ENCODE measurements at places on chromosomes 2 and 18.

DNA sequence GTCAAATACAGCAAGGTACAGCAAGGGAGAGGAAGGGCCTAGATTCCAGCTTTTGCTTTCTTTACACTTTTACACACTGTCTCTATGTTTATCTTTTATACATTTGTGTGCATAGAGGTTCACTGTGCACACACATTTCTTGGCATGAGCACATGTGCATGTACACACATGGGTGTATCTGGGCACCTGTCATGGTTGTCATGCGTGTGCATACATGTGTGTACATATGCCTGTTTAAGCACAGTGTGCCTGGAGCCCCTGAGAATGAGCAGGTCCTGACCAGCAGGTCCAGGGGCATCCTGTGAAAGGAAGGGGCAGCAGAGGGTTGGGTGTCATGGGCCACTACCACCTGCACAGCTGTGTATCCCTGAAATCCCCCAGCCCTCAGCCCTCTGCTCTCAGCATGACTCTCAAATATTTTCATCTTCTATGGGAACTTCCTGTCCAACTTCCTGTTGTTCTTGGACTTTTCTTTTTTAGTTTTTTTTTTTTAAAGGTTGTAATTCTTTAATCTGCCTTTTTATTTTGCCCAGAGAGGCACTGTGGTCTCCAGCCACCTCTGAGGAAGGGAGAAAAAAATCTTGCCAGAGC lies 97.0 kb upstream of the EPAS1 start:
- DNase-seq: no peak

GRCh38 chr2:50489092-50489491 lies 542.8 kb downstream of the NRXN1 start:
- no peak for DNase-seq

DNA sequence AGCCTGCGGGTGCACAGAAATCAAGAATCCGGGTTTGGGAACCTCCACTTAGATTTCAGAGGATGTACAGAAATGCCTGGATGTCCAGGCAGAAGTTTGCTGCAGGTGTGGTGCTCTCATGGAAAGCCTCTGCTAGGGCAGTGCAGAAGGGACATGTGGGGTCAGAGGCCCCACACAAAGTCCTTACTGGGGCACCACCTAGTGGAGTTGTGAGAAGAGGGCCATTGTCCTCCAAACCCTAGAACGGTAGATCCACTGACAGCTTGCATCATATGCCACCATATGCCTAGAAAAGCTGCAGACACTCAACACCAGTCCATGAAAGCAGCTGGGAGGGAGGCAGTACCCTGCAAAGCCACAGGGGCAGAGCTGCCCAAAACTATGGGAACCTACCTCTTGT lies 833.0 kb downstream of the TMEM182 start:
- DNase-seq: no peak

- no peak for DNase-seq
Observed at GRCh38 chr2:72917877-72918553, 696 bp downstream of the EMX1 start.

DNA sequence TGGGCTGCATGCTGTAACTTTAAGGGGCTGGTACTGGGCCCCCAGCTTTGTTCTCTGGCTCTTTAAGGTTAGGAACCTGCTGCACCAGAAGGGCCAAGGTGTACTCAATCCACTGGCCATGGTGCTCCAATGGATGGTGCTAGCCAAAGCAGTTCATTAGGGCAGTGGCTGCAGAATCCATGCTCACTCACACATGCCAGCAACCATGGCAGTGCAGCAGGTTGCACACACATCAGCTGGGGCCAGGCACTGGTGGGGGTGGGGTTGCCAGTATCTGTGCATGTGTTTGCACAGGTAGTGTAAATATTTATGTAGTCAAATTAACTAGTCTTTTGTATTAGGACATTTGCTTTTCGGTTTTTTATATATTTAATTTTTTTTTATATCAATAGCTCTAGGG lies 228.3 kb upstream of the EPC2 start:
- no peak for DNase-seq

GRCh38 chr2:96616535-96616934 lies 21.6 kb downstream of the KANSL3 start:
- no peak for DNase-seq

DNA sequence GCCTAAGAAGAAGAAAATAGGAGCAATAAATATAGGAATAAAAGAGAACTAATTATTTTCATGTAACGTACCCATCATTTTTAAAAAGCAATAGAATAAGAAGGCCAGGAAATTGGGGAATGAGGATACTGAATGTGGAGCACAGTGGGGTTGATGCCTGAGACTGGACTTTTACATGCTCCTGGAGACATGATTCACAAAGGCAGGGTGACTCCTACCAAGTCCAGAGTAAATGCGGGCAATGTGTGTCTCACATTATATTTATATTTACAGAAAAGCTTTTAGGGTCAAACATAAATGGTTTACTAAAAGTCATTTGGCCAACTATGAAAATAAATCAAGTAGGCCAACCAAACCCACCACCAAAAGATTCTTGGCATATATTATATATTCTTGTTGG lies 87.9 kb upstream of the COL5A2 start:
- DNase-seq: no peak

GRCh38 chr2:177667626-177668025 lies 275.1 kb downstream of the AGPS start:
- DNase-seq: no peak

DNA sequence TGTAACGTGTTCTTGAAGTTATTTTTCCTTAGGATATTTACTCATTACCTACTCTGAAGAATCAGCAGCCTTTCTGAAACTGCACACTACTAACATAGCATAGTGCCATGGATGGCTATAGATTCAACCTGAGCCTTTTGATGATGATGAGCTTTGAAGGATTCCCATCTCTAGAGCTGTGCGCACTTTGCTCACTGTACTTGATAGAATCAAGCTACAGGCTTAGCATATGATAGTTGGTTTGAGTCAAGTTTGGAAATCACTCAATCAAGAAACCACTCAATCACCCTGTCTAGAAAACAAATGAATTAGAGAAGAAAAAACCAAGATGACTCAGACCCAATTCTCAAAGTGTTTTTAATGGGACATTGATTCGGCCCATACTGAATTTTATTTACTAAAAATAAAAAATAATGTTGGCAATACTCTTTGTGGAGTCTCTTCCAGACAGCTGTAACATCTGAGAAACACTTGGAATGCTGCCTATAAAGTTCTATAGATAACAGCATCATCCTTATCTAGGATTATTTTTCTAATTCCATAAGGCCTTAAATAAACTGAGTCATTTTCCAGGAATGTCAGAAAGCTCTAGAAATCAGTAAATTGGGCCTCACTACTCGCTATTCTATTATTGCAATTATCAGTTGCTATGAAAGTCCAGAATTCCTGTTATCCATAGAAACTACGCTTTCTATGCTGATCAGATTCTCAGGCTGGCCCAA lies 259.0 kb upstream of the ERBB4 start:
- no peak for DNase-seq

DNA sequence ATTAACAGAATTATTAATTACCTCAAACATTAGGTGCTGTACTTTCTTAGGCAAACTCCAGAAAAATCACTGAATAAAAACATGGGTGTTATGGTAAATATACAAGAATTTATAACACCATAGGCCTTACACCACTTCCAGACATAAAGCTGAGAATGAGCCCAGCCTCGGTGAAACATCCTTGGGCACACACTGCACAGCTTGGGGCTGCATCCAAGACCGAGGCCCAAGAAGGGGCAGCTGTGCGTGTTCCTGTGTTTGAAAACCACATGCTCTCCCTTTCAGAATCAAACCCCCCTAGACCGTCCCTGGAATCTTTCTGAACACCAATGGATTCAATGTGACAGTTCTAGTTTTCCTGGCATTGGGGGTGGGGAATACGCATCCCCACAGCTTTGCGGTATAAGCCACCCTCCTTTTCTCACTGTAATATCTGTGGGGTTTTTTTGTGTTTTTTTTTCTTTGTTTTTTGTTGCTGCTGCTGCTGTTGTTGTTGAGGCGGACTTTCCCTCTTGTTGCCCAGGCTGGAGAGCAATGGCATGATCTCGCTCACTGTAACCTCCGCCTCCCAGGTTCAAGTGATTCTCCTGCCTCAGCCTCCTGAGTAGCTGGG lies 12.9 kb downstream of the ERFE start:
- DNase-seq: no peak

- DNase-seq: no peak
Observed at GRCh38 chr2:30981510-30981909, 156.7 kb downstream of the GALNT14 start.

DNA sequence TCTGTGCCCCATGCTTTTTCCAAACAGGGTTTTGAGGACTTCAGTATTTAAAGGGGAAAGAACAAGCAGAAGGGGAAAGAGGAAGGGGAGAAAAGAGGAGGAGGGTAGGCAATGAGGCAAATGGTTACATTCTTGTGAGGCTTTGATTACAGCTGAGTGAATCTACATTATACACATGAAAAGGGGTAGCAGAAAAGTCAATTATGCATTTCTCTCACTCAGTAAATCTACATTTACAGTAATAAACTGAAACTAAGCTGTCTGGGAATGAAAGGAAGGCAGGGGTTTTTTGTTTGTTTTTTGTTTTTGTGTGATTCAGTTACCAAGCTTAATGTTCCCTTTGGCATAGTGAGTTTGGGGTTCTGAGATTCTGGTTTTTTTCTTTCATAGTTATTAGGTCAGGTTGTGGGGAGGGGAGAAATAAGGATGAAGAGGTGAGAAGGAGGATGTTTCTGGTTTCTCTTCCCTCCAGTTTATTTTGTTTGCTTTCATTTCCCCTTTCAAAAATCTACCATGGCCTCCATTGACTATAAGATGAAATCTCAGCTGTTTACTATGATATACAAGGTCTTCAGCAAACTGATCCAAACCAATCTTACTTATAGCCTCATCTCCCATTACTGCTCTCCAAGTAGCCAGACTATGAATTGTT lies 18.7 kb downstream of the C18orf63 start:
- no peak for DNase-seq

DNA sequence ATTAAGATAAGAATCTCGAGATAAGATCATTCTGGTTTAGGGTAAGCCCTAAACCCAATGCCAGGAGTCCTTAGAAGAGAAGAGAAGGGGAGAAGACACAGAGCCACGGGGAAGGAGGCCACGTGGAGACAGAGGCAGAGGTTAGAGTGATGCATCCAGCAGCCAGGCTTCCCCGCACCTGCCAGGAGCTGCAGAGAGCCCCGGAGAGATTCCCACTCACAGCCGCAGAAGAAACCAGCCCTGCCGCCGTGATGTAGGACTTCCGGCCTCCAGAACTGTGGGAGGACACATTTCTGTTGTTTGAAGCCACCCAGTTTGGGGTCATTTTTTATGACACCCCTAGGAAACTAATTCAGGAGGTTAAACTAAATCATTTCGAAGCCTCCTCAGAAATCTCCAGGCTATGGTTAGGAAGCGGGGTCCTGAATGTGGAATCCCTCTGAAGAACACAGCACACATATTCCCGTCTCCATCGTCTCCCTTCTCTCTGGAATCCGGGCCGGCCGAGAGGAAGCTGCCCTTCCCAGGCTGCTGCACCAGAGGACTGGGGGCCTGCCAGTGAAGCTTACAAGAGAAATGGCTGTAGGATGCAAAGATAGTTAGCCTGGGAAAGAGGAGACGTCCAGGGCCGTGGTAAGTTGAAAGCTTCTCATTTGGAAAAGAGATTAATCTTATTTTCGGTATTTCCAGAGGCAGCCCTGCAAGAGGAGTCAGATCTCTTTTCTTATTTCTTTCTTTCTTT lies 156.6 kb downstream of the TWIST2 start:
- DNase-seq: no peak

- no peak for DNase-seq
Observed at GRCh38 chr2:45469314-45470099, 141.6 kb downstream of the SRBD1 start.

- DNase-seq: no peak
Observed at GRCh38 chr2:191618046-191618780, 59.7 kb upstream of the NABP1 start.

- no peak for DNase-seq
Observed at GRCh38 chr2:241720560-241720959, 13.9 kb upstream of the D2HGDH start.

DNA sequence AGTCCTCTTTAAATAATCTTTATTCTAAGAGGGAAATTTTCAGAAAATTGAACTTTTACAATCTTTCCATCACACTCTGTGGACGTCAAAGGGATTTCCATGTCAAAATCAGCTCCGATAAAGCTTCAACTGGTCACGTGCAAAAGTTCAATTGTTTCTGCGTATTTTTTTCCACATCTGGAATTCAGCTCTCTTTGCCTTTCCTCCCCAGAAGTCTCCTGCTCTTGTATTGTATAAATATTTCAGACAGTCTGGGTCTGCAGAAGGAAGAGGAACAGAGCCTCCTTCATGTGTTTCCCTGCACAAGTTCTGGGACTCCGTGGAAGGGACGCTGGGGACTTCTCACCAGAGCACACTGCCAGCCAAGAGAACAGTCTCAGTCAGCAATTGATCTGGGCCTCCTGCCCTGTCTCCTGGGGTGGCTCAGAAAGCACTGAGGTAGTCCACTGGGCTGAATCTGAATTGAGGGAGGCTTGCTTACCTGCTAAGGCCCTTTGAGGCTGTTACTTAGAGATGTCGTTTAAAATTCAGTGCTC lies 251.5 kb downstream of the TFCP2L1 start:
- no peak for DNase-seq

GRCh38 chr2:36235882-36236281 lies 119.7 kb upstream of the CRIM1 start:
- DNase-seq: no peak

- no peak for DNase-seq
Observed at GRCh38 chr18:49359732-49360444, 100.6 kb downstream of the DYM start.

DNA sequence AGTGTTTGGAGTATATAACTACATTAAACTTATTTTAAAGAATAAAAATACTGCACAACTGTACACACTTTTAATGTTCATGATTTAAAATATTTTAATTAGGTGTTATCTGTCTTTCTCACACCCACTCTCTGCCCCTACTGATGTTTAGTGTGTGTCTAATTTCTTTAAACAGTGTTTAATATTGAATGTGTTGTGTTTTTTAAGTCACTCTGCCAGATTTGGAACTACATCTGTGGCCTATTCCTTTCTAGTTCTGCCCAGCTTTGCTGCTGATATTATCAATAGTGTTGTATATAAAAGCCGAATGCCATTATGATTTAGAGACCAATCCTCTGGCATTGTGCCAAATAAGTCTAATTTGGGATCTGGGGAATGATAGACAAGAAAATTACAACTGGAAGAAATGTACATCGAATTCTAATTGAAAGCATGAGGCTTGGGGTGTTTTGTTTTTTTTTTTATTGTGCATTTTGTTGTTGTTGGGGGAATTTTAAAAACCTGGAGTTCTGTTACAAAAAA lies 398.0 kb downstream of the CPS1 start:
- no peak for DNase-seq

DNA sequence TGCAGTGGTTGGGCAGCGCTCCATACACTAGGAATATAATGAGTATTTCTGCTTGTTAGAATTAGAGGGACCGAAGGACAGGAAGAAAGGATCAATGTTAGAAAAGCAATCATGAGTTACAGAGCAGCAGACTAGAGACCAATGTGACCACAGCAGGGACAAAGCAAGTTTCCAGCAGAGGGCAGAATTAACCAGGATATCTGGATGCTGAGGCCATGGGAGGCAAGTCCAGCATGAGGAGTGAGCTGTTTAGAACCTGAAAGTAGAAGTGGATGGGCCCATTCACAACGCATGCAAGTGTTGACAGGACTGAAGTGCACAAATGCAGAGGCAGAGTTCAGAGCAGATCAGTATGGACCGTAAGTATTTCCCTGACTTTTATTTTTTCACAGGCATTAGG lies 910.4 kb upstream of the GYPC start:
- DNase-seq: peak; percentile 30

All from NCI-H1694 treated with DMSO at 0.1 percent for 48 hours (cell line).